ENCODE measurements at places on chromosomes 3 and 15.

GRCh38 chr3:113261063-113261625 is 49.8 kb downstream of the BOC start:
- DNase-seq, result no peak

GRCh38 chr15:39188930-39189329 is 391.9 kb upstream of the THBS1 start:
- DNase-seq, result peak; percentile 98

DNA sequence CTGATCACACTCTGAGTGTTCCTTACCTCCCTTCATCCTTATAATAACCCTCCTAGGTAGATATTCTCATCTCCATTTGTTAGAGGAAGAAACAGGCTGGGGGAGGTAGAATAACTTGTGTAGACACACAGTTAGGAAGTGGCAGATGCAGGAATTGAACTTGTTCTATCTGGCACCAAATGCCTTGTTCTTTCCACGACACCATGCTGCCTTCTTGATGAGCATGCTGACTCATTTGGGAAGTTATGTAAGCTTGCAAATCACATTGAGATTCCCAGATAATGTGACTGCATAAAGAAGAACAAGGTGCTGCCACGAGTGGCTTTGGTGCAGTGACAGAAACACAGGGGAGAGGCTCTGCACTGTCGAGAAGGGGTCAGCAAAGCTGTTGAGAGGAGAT is 27.5 kb upstream of the NDUFB4 start:
- DNase-seq, result peak; percentile 65

DNA sequence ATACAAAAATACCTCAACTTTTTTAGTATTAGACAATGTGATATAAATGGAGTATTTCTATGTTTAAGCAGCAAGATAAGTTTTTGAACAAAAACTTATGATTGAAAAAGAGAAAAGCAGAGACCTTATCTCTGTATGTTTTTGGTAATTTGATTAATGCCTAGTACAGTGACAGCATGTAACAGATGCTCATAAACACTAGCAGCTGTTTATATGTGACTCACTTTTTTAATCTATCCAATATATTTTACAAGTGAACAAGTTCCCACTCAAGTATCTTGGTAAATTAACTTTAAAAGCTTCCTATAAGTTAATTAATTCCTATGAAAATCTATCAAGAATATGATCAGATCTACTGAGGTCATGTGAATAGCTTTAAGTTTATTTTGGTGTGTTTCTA is 55.1 kb downstream of the NGLY1 start:
- DNase-seq, result no peak

- DNase-seq, result no peak
These were observed 376.1 kb downstream of the ZIC4 start for GRCh38 chr3:147030274-147030673.

DNA sequence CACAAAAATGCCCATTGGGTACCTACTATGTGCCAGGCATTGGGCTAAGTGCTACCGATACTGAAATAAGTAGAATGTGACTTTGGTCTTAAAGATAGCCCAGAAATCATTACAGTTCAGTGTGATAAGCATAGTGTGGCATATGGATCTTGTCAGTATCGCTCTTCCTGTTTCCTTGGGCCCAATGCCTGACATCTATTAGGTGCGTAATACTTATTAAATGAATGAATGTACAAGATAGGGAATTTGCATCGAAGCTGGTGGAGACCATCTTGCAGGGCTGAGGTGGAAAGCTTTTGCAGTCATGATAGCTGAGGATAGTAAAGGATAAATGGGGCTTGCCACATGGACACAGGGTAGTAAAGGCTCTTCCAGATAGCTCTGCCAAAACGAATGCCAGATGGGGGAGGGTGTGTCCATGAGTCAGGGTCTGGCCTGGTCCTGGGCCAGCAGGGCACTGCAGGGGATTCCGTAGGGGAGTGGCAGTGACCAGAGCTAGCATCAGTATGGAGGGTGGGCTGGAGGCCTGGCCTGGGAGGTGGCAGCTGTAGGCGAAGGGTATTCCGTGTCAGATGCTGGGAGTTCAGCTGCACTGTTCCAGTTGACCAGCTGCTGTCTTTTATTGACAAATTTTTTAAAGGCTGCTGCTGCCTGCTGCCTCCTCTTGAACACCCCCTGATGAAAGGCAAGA is 23.5 kb downstream of the TSEN2 start:
- DNase-seq, result peak; percentile 36

- DNase-seq, result peak; percentile 42
These were observed 46.2 kb downstream of the DENND6A start for GRCh38 chr3:57646723-57647122.

GRCh38 chr15:67505675-67506572 is 15.0 kb upstream of the C15orf61 start:
- no peak for DNase-seq

DNA sequence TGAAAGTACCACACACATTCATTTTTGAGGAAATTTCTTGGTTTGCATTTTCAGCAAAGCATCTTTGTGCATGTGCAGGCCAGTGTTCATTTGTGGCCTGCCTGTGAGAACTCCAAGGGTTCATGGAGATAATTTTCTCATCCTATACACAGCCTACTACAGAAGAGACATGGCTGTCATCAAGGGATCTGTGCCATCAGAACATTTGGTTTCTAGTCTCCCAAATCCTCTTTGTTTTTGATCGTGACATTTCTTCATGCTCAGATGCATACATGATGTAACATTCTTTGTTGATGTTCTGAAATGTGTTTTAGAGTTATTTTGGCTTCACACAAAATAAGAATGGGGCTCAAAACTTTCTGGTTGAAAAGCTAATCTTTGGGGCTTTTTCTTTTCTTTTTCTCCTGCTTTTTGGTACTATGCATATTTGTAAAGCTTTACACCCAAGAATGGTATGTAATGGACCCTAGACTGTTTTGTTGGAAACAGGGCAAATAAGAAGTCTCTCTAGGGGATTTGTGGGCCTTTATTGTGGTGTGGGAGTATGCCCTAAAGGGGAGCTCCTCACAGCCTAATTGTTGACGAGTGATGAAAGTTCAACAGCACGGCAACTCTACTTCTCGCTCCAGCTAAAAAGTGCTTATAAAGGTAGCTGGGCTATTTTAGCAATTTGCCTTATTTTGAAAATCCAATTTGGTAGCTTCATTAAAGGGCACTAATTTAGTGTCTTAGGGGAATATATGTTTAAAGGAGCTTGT is 3.2 kb upstream of the ARPP21 start:
- no peak for DNase-seq

DNA sequence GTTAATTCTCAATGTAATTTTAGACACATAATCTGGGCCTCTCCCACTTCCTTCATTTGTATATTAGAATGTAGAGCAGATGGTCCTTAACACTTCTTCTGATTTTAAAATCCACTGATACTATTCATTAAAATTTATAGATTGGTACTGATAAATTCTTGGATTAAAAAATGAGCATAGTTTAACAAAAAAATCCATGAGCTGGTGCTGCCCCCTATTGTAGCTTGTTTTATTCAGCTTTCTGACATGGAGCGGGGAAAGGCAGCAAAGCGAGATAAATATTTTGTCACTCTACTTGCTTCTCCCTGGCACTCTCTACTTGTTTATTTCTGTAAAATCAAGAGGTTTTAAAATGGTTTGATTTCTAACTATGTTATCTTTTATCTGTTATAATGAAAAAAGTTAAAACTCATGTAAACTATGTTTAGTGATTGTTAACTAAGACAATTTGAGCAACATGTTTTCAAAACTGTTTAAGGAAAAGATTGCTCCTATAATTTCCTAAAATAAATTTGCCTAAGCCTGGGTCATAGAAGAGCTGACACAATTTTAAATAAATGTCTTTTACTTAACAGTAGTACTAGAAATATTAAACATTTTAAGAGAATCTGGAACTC is 26.5 kb upstream of the PLOD2 start:
- peak; percentile 34 for DNase-seq

- no peak for DNase-seq
These were observed 55.6 kb downstream of the MAGI1 start for GRCh38 chr3:65983100-65983499.

- DNase-seq, result peak; percentile 50
These were observed 78.7 kb upstream of the GCNT3 start for GRCh38 chr15:59532770-59533379.

DNA sequence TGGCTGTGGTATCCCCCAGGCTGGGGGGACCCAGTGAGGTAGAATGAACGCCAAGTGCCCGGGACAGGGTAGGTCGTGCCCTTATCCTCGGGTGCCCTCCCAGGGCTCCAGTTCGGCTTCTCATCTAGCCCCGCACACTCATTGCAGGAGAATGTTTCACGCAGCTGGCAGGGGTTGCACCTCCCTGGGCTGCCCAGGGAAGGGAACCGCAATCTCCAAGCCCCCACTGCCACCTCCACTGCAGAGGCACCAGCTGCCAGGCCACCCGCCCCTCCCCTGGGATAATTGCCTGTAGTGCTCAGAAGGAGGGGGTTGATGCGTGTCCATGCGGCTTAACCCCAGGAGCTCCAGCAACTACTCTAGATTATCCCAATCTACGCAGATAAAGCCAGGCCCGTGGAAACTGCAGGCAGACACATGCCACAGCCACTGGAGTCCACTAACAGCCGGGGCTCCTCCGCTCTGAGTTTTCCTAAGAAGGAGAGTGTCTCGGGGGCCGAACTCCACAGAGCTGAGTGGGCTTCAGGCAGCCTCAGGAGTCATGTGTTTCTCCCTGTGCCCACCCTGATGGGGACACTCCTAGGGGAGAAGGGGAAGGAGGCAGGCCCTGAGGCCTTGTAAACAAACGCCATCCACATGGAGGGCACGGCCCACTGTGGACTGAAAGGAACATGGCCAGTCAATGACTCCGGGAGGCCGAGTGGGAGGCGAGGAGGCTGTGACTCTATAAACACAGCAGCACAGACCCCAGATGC is 137.2 kb upstream of the IQSEC1 start:
- DNase-seq, result no peak

DNA sequence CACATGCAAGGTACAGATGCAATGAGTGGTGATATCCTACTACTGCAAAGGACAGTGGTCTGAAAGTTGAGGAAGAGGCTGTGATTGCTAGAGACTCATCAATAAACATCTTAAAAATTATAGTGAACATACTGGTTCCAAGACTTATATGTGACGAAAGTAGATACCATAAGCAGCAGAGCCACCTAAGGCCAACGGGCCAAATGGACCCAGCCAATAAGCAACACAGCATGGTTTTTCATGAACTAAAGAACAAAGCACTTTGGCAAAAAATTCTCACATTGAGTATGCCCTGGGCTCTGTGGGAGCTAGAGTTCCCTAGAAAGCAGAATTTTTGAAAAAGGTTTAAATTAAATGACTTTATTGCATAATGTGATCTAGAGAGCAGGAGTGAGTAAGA is 272.1 kb downstream of the SI start:
- no peak for DNase-seq

- DNase-seq, result no peak
These were observed 712 bp upstream of the MME start for GRCh38 chr3:155079468-155079745.

GRCh38 chr3:105868431-105868741 is 426 bp downstream of the CBLB start:
- no peak for DNase-seq

DNA sequence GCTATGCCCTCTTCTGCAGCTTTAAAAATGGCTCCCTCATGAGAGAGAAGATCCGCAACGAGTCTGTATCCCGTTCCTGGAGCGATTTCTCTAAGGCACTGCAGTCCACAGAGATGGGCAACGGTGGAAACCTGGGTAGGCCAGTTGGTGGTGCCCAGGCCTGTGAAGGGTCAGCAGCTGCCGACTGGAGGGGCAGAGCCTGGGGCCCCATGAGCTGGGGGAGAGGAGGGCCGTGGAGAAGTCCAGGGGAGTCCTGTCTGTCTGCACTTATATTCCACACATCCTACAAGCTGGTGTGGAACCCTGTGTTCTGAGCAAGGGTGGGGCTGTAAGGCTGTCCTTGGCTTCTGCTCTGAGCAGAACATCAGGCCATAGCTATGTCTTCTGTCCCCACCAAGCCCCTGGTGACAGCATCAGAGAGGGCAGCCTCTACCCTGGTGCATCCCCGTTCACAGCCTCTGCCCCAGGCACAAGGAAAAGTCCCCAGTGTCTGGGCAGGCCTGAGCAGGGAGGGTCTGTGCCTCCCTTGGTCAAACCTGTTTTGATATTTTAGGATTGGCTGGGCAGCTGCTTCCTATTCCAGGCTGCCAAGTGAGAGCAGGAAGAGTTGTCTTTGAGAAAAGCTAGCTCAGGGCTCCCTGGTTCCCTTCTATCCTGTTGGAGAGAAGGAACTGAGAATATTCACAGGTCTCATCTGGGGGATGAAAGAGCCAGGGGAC is 29.7 kb downstream of the XYLB start:
- DNase-seq, result no peak

DNA sequence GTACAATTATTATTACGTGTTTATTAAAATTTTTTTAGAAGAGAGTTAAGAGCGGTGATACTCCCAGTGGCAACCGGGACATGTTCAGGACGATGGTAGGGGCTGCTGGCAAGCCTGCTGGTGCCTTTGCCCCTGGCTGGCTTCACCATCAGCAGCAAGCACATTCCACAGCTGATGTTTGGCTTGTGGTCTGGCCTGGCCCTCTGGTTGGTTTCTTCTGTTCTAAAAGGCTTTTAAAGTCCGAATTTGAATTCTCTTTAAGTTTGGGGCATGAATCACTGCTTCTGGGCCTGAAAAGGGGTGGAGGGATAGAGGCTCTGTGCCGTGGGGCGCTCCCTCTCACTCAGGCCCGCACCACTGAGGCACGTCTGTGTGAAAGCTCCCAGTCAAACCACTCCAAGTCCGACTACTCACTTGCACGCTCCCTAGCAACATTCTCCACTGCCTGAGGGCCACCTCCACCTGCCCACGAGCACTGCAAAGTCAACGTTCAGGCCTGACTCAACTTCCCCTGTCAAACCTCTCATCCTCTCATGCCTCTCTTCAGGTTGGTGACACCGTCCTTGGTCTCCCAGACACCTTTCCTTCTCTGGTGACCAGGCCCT is 10.1 kb downstream of the ITGA11 start:
- DNase-seq, result no peak

DNA sequence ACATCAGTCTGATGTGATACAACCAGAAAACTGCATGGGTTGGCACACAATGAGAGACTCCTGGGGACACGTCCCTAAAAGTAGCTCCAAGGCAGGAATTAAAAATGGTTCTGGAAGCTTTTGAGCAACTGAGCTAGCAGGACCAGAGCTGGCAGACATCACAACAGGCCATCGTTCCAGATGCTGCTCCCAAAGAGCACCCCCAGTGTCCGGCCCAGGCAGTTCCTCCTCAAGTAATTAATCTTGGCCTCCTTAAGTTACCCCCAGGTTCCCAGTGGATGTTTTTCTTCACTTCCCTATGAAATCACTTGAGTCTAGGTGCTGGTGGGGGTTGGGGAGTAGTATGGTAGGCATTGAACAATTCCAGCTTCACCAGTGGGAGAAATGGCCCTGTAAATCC is 711.6 kb downstream of the MECOM start:
- DNase-seq, result no peak

GRCh38 chr3:128427872-128428822 is 38.5 kb downstream of the DNAJB8 start:
- DNase-seq, result no peak

DNA sequence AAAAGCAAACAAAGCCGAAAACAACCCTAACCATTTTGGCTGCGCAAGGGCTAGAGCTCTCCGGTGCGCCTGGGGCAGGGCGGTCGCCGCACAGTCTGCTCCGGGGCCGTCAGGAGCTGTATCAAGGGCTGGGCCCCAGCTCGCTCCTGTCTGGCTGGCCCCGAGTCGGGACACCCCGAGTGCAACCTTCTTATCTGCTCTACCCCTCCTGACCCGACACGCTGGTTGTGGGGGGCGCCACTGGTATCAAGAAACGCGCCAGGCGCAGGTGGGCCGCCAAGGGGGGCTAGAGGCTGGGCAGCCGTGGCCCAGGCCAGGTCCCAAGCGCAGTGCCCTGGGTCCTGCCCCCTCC is 36.0 kb downstream of the NR2F2 start:
- no peak for DNase-seq
